ENCODE measurements at places on chromosomes 11 and 22.

GRCh38 chr11:121207485-121208115, 85.0 kb upstream of the SC5D start:
- no peak for DNase-seq

DNA sequence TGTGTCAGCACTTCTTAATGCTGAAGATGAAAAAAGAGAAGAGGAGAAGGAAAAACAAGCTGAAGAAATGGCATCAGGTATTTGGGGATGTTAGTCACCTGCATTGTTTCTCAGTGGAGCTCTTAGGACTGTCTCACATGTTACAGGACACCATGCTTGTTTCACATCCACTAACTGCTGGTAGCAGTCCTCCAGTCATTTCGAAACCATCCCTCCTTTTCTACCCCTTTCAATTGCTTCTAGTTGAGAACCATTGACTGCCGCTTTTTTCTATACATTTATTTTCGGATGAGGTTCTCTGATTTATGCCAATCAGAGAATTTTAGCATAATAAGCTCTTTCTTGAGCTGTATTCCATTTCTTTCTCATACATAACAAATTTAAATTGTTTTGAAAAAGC, 21.5 kb downstream of the BIRC2 start:
- DNase-seq = no peak

DNA sequence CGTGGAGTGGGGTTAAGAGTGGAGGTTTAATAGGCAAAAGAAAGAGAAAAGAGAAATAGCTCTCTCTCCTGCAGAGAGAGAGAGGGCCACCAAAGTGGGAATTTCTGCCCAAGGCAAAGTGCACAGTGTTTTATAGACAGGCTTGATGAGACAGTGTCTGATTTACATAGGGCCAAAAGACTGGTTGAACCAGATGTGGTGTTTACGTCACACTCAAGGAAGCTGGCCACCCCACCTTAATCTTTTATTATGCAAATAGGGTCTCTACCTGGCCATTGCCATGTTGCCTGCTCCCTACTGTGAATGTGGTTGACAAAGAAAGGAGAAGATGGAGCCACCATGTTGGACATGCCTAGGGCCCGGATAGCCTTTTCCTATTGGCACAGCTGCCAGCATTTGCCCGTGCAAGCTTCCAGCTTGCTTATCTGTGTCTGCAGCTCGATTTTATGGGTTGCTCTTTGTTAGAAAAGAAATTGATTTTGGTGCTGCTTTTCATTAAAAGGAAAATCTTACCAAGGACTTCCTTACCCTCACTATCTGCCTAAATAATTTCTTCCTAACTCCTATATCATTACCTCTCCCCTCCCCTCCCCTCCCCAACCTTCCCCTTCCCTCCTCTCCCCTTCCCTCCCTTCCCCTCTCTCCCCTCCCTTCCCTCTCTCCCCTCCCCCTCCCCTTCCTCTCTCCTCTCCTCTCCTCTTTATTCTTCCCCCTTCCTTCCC, 436.0 kb downstream of the NELL1 start:
- no peak for DNase-seq

DNA sequence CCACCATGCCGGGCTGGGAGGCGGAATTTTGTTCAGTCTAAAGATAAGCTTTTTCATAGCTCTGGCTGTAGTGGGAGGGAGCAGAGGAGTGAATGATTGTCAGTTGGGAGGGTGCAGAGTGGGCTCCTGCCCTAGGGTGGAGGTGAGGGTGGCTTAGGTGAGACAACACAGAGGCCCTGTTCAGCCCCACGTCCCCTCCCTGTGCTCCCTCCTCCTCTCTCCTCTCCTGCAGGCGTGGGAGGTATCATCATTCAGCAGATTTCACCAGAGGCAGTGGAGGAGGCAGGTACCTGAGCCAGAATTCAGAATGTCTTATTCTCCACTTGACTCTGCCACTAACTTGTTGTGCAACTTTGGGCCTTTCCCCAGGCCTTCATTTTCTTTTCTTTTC, 1.7 kb upstream of the THRSP start:
- no peak for DNase-seq

DNA sequence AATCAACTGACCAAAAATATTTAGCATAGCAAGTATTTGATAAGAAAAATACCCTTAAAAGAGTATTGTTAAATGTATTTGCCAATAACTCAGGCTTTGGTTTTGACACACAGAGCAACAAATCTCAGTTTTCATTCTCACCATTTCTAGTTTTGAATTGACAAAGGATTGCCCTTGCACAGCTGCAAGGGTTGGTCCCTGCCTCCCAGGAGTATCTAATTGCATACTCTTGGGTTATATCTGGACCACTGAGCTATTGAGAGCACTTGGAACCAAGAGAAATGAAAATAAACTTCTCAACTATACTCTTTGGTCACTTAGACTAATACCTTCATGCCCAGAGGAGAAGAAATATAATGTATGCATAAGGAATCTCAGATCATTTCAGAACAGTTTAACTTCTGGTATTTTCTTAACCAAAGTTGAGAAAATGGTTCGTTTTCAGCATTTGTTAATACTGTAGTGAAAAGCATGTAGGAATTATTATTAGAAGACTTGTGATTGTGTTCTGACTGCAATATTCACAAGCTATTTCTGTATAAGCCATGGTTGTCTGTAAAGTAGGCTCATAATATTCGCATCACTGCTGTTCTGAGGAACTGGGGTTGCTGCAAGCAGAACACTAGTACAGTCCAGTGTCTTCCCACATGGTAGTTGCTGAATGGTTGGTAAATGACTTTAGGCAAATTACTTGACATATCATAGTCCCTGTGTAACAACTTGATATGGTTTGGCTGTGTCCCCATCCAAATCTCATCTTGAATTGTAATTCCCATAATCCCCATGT, 7.9 kb downstream of the C2CD3 start:
- DNase-seq = no peak

DNA sequence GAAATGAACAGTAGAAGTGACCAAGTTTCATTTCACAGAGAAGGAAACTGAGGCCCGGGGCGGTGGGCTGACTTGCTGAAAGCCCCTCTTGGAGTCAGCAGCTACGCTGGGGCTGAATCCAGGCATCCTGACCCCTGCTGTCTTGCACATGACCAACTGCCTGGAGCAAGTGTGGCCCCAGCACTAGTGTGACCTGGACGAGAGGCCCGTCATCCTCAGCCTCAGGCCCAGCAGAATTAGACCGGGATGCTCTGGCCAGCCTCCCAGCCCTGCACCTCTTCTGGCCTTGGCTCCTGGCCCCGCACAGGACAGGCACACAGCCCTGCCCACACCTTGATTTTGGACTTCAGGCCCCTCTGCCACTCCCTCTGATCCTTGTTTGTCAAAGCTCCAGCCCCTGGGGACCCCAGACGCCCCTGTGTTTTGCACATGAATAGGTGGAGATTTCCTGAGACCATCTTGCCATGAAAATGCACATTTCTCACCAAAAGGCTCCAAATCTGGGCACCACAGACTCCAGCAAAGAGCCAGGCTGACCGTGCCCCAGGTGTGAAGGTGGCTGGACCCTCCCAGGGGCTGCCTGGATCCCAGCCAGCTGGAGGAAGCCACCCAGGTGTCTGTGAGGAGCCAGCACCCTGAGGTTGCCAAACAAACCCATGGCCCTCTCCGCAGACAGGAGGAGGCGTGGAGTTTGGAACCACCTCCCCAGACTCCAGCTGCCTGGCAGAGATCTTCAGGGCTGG, 24.9 kb downstream of the FGF4 start:
- DNase-seq = no peak

- no peak for DNase-seq
These were observed 82.1 kb downstream of the EMSY start for GRCh38 chr11:76526878-76527277.

Measured in stimulated activated CD4-positive, alpha-beta T cell treated with anti-CD3 and anti-CD28 coated beads, Interleukin-1b, Interleukin-23, amount 100 ng/mL, for 4 hours (primary cell).